Stimulated activated CD8-positive, alpha-beta memory T cell treated with anti-CD3 and anti-CD28 coated beads, Interleukin-2, amount 100 ng/mL, for 48 hours (primary cell): ENCODE measurements at places on chromosomes 5 and 9.

DNA sequence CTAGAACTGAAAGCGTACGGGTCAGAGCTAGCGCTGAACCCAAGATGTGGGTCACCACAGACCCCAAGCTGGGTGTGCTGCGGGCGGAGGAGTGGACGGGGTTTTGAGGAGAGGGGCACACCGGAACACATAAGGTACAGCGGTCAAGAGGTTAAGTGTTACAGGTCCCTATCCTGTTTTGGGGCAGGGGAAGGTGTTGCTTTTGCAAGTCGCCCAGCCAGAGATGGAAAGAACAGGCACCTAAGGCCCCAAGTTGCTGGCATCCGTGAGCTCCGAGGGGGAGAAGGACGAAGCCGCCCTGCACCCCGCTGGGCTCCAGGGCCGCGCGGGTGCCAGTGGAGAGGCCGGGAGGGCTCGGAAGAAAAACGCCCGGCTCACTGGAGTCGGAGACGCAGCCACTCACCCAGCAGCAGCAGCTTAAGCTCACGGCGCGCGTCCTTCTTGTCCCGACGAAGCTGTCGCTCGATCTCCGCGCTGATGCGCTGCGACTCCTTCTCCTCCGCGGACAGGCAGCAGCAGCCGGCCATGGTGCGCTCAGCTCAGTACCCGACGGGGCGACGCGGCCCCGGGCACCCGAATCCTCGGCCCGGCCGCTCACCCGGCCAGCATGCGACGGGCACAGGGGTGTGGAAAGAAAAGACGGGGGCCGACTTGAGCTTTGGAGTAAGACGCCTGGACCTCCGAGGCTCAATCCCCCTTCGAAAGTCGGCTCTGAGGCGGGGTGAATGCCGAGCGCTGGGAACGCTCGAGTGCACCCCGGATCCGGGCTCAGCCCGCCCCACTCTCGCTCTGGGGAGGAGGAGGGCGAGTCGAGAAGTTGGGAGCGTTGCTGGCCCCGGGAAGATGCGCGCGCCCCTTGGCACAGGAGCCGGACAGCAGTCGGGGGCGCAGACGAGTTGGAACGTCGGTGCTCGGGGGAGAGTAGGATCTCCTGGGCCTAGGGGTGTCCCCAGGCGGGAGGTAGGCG, 572 bp downstream of the GNA14 start:
- no peak for DNase-seq

- no peak for DNase-seq
Observed at GRCh38 chr5:60510049-60510448, 189.9 kb downstream of the DEPDC1B start.

DNA sequence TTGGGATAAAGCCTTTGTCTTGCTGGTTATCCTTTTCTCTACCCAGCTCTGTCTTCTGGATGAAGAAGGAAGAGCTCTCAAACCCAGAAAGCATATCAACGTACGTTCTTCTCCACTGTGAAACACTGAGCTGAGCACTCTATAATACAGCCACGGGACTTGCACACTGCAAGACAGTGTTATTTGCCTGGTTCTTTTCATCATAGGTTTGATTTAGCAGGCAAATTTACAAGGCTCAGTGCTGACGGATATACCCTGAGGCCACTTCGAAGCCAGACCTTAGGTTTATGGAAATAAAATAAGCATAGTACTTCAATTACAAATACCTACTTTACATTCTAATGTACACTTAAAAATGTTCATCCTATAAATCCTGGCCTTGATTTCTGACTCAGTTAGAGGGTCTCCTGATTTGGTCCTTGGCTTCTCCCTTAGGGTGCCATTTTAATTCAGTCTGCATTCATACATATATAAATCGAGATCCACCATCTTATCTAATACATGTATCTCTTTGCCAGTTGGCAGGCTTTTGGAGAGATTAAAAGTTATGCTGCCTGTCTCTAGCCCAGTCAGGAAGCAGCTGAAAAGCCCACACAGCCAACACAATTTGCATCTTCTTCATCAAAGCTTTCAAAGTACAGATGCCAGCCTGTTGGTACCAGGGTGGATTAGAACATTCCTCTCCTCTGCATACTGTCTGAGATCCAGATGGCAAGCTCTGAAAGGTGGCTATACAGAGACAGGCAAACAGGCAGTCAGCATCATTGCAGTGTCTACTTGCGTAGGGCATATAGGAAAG, 194.4 kb downstream of the DEPDC1B start:
- no peak for DNase-seq

DNA sequence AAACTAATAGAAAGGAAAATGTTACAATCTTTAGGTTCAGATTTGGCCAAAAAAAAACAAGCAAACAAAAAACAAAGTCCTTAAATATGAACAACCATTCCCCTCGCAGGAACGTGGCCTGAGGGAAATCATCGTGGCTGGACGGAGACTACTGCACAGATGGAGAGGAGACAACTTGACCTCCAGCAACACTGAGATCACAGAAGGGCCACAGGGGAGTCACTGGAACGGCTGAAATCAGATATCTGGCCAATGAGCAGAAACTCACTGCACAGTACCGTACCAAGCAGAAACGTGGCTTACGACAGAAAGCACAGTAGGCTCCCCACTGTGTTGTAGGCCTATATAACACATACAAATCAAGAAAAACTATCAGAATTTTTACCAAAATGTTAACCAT, 27.7 kb downstream of the CAMSAP1 start:
- no peak for DNase-seq

- DNase-seq, result no peak
Observed at GRCh38 chr5:161190086-161190485, 338.1 kb upstream of the ATP10B start.

DNA sequence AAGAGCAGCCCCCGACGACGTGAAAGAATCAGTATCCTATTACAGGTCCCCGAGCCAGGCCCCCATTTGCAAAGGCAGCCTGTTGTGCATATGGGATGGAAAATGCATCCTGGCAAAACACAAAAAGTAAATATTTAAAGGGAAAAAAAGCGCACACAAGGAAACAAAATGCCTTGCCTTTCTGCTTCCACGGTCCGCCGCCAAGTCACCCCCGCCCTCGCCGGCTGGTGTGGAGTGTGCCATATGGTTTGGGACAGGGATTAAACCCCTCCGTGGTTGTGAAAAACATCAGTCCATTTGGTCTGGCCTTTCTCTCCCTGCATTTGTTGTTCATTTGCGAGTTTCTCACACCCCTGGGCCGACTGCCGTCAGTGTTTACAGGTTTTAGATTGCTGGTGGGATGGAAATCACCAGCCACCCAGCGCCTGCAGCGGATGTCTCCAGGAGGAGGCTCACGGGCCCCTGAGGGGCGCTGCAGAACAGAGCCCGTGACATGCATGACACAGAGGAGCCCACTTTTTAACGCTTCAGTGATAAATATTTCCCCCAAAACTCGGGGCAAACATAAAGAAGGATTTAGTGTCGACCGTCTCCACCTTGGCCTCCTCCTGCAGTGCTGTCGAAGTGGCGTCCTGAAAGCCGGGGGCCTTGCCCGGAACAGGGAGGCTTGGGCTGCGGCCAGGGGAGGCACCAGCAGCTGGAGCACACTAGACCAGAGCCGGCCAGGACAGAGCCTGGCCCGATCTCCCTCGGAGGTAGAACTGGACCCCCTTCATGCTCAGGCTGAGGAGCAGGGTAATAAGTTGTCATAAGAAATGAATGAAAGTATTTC, 161.5 kb downstream of the HSD17B3 start:
- DNase-seq, result no peak

DNA sequence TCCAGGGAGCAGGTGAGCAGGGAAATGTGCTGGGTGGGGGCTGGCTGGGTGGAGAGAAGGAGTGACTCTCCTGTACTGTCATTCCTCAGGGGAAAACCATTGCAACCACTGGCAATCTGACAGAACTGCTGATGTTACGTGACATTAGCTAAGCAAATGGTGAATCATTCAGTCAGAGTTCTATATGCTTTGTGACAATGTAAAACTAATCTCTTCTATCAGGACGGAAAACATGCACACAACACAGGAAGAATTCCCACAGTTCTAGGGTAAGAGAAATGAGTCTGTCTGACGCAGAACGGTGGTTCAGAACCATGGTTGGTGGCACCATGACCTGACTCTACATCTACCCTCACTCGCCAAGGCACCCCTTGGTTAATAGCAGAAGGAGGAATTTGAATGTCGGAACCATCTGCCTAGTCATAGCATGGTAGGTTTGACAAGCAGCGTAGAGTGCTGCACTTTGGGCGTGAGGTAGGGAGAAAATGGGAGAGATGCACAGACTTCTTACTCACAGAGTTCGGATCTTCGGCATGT, 243.6 kb upstream of the PANK3 start:
- no peak for DNase-seq
